ENCODE measurements at places on chromosomes 4 and X. TPM values are rescaled to one million over a fixed set of nuclear protein-coding genes. Genes with fewer than 3 reads are reported as not detected.

DNA sequence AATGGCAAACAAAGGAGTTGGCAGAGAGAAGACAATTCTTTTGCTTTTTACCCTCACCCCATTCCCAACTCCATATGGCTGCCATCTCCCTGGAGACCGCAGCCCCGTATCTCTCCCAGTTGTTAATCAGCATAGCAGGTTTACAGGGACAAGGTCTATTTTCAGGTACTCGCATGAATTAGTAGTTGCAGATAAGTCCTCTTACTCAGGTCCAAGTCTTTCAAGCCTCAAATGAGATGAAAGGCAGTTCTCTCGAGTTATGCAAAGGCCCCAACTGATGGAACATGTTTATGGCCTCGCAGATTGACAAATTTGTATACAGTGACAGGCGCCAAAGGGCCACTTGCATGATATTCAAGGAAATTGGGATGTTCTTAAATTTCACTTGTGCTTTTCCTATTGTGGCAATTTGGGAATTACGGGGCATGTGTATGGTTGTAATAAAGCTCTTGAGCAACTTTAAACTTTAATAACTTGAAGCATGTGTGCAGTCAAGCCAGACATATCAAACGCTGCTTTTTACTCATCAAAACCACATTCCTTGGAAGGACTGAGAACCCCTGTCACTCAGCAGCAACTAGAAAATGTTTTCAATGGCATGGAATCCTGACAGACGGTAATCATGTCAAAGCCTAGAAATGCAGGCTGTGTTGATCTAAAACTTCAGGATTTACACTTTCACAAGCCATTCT, 45.1 kb downstream of the KDR start:
- no peak for DNase-seq

DNA sequence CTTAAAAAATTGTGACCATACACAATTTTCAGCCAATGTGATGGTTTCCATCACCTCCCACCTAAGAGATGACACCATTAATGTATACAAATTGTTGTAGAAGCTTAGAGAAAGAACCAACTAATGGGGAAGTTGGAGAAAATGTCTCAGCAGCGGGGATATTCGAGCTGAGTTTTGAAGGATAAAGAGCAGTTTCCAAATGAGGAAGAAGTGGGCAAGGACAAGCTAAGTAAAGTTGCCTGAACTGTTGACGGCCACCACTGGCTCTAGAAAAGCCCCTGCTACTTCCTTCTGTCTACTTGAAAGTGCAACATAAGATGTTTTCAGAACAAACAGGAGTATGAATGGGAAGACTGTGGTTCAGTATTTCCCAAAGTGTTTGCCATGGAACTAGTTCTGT, 92.0 kb downstream of the CHRNA9 start:
- DNase-seq: no peak

- no peak for DNase-seq
Measured at GRCh38 chrX:135463937-135464336, 42.2 kb downstream of the SMIM10L2A start.

- no peak for DNase-seq
Measured at GRCh38 chr4:112673686-112674085, 36.7 kb downstream of the LARP7 start.

- peak; percentile 84 for DNase-seq
Measured at GRCh38 chr4:76781698-76782595, 116.0 kb downstream of the SOWAHB start.

- DNase-seq: no peak
Measured at GRCh38 chr4:13616597-13616996, 10.9 kb downstream of the BOD1L1 start.

DNA sequence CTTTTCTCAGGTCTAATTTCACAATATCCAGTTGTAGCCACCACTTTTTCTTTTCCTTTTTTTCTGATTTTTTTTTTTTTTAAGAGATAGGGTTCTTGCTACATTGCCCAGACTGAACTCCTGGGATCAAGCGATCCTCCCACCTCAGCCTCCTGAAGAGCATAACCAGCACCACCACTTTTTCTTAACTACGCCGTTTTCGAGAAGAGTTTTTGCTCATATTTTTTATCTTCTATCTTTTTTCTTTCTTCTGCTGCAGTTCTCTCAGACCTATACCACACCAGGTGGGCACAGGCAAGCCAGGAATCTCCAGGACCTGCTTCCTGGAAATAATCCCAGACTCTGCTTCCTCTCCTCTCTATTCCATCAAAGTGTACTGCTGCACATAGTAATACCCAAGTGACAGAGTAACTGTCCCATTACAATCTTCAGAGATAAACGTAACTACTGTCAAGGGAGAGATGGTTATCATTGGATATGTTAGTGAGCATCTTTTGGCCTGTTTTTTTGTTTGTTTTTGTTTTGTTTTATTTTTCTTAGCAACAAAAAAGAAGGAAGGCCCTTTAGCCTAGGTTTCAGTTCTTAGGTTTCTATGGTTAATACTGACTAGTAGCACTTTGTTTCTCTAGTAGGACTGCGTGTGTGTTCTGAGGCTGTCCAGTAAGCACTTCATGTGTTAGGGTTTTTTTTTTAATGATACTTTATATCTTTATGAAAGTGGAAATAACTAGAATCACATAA, 59.2 kb upstream of the TXK start:
- no peak for DNase-seq

DNA sequence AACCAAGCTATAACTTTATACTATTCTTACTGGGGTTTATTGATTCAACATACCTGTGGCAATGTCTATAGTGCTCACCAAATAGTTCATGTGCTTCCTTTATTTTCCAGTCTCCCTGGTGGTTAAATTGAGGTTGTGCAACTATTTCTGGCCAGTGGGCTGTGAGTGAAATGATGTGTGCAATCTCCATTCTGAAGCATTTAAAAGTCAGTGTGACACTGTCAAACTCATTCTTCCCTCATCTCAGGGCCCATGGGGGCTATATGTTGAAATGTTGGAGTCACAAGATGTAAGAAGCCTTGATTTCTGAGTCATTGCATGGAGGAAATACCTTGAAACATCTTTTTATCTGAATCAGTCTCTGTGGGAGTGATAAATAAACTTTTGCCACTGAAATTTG, 414.3 kb upstream of the RPS6KA3 start:
- DNase-seq: no peak

GRCh38 chrX:24283127-24283794, 30.6 kb downstream of the SUPT20HL2 start:
- no peak for DNase-seq

- DNase-seq: no peak
Measured at GRCh38 chr4:81676537-81676936, 204.8 kb upstream of the RASGEF1B start.

GRCh38 chr4:122914938-122915337, 7.5 kb downstream of the NUDT6 start:
- no peak for DNase-seq

- DNase-seq: no peak
Measured at GRCh38 chr4:115883847-115884246, 770.4 kb upstream of the NDST4 start.

GRCh38 chrX:53281321-53281822, at the start of gene IQSEC2:
IQSEC2 (minus strand) TSS chrX:53281584.
- no peak for DNase-seq

GRCh38 chrX:1416965-1417760, 25.2 kb upstream of the SLC25A6 start:
- no peak for DNase-seq

DNA sequence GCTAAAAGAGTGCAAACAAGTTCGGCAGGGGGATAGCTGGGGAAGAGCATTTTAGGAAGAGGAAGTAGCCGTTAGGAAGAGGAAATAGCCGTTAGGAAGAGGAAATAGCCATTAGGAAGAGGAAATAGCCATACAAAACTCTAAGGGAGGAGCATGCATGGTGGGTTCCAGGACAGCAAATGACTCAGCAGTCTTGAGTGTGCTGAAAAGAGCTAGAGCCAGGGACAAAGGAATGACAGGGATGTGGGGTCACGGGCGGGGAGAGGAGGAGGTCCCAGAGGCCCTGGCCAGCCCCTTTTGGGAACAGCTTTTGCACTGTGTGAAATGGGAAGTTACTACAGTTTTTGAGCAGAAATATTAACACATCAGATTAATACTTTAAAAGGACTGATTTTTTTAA, 882.6 kb downstream of the TRIML1 start:
- no peak for DNase-seq

DNA sequence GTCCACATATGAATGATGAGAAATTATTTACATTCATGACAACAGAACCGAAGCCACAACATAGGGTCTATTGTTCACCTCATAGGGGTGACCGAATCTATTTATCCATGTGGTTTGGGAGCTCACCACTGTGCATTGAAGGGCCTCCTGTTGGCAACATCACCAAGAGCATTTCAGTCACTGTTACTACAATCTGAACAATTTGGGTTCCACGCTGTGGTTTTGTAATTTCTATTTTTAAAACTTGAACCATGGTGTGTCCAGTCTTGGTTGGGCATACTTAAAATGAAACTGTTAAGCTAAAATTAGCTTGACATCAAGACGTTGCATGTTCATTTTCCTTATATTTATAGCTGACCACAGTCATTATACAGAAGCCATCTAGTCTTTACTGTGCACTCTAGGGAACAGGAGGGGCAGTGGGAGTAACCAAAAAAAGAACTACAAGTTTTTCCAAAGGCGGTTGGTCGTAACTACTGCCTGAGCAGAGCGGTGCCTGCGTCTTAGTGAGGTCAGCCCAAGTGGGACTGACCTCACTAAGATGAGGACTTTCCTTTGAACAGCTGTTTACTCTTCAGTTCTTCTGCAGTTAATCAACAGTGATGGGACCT, 192.1 kb downstream of the SPRY1 start:
- DNase-seq: peak; percentile 19

GRCh38 chr4:138658518-138658917, 357.1 kb upstream of the NOCT start:
- no peak for DNase-seq

GRCh38 chrX:71236836-71237235, 13.8 kb downstream of the GJB1 start:
- no peak for DNase-seq

GRCh38 chr4:8013976-8014726, 74.5 kb upstream of the AFAP1 start:
- no peak for DNase-seq

- no peak for DNase-seq
Measured at GRCh38 chrX:108541286-108541685, 101.6 kb downstream of the COL4A5 start.

DNA sequence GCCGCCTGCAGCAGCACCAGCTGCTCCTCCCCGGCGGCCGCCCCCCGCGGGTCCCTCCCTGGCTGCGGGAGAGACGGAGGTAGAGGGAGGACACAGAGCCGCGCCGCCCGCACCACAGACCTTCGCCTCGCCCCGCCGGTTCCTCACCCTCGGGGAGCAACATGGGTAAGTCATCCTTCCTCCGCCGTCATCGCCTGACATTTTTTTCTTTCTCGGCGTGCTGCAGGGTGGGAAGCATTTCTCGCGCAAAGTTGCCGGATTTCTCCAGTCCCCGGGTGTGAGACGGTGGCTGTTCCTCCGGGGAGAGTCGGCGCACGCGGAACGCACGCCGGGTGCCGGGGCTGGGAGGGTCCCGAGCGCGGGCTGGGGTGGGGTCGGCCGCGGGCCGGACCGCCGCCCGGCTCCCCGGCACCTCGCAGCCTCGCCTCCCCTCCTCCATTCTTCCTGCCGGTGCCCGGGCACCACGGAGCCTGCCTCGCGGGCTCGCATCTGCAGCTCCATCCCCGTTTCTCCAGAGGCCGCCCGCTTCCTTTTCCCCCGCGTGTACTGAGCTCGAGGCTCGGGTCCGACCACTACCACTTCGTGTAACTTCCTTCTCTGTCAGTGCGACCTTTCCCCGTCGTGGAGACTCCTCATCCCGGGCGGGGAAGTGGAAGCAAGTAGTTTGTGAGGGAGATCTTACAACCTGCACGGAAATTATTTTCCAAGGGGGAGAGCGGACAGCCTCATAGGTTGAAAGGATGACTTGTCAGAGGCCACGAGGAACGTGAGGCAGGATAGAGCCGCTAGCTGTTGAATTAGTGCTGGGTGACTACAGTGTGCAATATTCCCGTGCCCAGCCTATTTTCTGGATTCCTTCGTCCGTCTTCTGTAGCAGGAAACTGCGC, 464 bp downstream of the RAP1GDS1 start:
- no peak for DNase-seq

DNA sequence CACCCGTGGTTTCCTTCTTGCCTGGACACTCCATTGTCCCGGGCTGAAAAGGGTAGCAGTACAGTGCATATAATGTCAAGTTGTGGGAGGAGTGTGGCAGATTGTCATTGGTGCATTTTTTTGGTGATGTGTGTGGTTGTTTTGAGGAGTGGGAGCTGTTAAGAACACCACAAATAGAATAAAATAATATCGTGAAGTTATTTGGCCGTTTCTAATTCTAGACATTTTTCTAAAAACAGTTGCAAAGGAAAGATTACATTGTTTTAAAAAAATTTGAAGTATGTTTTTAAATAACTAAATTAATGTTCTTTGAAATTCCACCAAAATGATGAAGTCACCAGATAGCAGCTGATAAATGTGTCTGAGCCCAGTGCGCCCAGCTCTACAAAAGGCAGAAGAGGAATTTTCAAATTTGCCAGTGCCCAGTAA, 1.3 kb downstream of the PKD2 start:
- no peak for DNase-seq

DNA sequence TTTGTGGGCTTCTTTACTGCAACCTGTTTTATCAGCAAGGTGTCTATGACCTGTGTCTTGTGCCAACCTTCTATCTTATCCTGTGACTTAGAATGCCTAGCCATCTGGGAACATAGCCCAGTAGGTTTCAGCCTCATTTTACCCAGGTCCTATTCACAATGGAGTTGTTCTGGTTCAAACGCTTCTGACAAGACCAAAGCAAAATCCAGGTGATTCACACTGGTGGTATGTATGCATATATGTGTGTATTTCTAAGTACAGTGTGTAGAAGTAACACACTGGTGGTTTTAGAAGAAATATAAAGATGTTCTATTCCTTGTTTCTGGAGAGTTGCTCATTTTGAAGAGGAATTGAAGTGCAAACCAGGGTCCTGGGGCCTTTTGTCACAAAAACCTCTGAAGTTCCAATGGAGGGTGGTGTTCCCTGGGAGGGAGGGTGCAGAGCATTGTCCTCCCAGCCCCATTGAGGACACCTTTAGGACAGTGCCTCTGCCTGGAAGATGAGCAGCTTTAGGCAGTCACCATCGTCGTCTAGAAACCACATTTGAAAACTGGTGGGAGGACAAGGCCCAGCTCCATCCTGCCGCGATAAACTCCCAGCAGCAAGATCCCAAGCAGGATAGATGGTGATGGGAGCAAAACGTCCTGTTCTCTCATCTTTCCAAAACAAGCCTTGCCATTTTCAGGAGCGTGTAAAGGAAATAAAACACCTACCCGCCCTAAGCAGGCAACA, 191.4 kb downstream of the TSPAN5 start:
- no peak for DNase-seq

The TLR2 gene
- 17.9 TPM for total RNA-seq

The MND1 gene
- 2.3 TPM for total RNA-seq

The FGF5 gene
- 4.4 TPM for total RNA-seq

The RBM3 gene
- total RNA-seq: 285 TPM

The ADH1A gene
- not detected for total RNA-seq

The H2BW2 gene
- total RNA-seq: not detected

The CDX4 gene
- not detected for total RNA-seq

The CNOT6L gene
- 15.8 TPM for total RNA-seq

The TLR1 gene
- total RNA-seq: 0.67 TPM

The PLP1 gene
- total RNA-seq: not detected

The FGF13 gene
- total RNA-seq: 9.6 TPM

The CSN1S1 gene
- total RNA-seq: not detected

Measured in kidney epithelial cell (primary cell).